Brain pericyte (primary cell): ENCODE measurements at places on chromosomes 1 and 21.

GRCh38 chr21:42379426-42380215 lies 13.3 kb upstream of the TFF1 start:
- DNase-seq: no peak

DNA sequence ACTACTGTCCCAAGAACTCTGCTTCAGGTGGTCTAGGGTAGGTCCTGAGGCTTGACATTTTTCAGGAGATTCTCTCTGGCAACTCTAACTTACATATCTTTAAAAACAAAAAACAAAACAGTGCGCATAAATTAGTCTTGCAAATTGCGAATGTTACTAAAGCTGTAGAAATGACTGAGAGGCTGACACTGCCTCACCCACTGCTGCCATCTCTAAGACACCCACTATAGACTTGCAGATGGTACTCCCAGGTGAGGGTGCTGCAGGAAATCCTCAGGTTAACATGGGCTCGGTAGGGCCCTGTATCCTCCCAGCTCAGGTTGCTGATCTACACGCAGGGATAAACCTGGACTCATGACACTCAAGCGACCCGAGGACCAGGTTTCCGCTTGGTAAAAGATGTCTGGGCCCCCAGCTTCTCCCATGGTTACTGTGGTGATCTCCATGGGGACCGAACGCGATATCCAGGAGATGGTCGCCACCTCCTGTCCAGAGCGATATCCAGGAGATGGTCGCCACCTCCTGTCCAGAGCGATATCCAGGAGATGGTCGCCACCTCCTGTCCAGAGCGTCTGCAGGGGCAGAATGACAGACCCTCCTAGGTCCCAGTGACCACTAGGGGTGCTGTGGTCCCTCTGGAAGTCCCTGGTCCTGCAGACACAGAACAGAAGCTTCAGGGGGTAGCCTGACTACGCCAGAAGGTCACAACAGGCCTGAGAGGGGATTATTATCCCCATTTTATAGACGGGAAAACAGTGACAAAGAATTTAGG lies 16.2 kb upstream of the LY9 start:
- no peak for DNase-seq

DNA sequence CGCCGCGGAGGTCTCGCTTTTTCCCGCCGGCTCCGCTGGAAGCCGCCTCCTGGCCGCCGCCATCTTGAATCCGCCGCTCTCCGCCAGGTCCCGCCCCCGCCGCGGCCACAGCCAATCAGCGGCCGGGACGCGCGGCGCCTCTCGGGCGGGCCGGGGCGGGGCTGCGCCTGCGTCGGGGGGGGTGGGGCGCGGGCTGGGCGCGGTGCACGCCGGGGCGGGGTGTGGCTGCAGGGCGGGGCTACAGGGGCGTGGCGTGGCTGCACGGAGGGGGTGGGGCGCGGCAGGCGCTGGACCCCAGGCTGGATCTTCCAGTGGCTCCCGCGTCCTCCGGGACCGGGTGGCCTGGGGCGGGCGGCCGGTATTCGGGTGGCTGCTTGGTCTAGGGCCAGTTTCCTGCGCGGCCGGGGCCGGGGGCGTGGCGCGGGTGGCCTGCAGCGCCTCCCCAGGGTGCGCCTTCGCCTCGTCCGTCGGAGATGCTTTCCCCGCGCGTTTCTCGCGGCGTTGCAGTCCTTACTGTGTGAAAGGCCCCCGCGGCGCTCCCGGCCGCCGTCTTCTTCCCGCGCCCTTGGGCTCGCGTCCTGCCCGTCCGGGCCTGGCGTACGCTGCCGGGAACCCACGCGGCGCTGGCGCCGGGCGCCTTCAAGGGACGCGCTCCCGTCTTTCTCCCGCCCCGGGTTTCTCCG lies 575 bp downstream of the PCNT start:
- no peak for DNase-seq

DNA sequence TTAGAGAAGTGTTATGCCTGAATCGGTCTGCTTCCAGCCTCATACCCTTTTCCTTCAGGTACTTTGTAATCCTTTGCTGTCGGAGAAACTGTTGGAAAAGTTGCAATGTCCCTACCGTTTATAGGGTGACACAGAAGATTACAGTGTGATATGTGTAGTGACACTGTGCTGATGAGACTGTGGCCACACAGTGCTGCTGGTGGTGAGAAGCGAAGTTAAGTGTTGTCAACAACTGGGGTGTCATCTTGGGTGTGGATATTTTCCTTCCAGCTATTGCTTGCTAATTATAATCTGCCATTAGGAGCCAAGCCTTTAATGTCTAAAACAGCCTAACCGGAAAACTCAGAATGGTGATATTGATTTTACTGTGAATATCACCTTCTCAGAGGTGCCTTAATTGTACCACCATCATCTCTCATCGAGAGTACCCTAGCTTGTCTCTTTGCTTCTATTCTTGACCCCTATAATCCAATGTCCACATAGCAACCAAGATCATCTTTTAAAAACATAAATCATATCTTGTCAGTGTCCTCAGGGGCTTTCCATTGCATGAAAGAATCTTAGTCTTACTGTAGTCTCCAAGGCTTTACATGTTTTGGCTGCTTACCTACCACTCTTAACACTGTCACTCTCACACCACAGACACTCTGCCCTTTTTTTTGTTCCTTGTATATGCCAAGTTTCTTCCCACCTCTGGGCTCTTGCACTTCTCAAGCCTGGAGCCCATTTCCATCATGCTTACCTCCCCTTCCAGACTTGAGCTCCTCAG lies 89.4 kb upstream of the PGD start:
- DNase-seq: no peak

GRCh38 chr1:99777752-99778151 lies 11.3 kb upstream of the FRRS1 start:
- DNase-seq: no peak

DNA sequence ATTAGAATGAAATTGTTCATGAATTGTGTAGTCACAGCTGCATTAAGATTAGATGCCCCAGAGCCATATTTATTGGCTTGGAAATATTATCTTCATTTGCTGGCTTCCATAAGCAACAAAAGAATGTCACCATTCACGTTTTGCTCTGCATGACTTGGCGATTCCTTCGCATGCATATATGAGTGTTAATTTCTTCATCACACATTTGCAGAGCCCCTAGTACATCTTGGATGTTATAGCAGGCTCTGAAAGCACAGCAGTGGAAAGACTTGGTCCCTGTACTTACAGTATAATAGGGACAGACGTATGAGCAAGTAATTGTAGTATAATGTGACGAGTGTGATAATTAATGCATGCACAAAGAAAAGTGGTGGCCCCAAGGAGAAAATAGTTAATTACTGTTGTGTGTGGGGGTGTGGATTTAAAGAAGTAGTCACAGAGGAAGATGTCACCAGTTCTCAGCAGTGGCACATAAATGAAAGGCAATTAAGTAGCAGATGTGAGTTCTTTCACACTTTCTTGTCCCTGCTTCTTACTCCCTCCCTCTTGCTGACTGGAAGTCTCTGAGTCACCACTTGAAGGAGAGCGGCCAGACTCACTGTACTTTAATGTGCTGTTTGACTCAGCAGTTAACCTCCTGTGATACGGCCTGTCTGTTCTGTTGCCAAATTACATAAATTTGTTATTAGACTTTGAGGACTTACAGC lies 21.0 kb downstream of the S100A10 start:
- no peak for DNase-seq

DNA sequence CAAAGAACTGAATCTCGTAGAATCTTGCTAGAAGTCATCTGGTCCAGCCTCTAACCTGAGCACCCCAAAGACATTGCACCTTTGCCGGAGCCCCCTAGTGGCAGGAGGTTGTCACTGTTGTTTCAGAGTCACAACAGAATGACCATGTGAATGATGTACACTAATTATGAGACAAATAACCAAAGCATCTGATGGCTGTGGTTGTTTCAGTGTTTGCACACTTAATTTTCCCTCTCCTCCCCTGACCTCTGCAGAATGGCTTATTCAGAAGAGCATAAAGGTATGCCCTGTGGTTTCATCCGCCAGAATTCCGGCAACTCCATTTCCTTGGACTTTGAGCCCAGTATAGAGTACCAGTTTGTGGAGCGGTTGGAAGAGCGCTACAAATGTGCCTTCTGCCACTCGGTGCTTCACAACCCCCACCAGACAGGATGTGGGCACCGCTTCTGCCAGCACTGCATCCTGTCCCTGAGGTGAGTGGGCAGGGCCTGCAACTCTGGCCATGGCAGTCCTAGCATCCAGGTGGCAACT lies 26.4 kb downstream of the TRAF5 start:
- DNase-seq: no peak

GRCh38 chr1:218482683-218483082 lies 137.5 kb downstream of the TGFB2 start:
- no peak for DNase-seq

GRCh38 chr1:27650171-27650538 lies 15.2 kb upstream of the FGR start:
- no peak for DNase-seq

DNA sequence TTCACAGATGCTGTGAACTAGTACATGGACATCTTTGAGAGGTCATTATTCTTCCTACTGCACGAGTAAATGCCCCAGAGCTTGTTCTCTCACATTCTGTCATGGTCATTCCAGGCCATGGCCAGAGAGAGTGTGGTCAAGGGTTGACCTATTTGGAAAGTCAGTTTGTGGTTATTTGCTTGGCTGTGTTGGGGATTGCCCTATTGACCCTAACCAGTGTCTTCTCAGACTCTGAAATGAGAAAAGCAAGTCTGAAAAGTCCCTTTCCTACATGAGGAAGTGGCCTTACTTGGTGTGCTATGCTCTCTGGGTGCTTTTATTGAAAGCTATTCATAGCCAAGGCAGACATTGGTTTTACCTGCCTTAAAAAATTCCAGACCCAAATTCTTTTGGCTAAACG lies 26.6 kb downstream of the CLIC6 start:
- DNase-seq: no peak

DNA sequence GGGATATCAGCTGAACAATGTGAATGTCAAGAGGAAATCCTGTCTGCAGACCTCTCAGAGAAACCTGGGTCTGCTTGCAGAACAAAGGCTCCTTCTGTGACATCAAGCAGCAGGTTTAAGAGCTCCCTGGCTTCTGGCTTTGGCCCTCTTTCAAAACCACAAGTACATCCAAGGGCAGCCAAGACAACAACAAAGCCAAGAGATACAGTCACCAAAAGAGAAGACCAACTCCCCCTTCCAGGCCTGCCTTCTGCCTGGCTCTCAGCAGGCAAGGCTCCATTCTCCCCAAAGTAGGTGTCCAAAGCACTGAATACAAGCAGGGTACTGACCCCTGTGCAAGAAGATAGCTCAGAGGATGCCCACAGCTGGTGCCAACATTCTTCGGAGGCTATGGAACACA lies 11.5 kb downstream of the BCAR3 start:
- DNase-seq: no peak

DNA sequence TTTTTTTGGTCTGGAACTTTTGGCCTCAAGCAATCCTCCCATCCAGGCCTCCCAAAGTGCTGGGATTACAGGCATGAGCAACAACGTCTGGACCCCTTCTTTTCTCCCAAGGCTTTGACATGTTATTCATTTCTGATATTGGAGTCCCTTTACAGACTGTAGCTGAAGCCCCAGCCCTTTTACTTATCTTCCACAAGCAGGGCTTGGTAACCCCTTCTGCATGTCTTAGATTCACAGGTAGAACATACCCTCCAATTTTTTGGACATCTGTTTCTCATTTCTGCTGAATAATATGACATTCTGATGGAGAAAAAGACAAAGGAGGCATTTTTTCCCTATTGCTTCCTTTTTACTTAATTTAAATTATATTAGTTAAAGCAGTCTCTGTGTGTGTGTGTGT lies 39.2 kb upstream of the RGS21 start:
- DNase-seq: no peak

DNA sequence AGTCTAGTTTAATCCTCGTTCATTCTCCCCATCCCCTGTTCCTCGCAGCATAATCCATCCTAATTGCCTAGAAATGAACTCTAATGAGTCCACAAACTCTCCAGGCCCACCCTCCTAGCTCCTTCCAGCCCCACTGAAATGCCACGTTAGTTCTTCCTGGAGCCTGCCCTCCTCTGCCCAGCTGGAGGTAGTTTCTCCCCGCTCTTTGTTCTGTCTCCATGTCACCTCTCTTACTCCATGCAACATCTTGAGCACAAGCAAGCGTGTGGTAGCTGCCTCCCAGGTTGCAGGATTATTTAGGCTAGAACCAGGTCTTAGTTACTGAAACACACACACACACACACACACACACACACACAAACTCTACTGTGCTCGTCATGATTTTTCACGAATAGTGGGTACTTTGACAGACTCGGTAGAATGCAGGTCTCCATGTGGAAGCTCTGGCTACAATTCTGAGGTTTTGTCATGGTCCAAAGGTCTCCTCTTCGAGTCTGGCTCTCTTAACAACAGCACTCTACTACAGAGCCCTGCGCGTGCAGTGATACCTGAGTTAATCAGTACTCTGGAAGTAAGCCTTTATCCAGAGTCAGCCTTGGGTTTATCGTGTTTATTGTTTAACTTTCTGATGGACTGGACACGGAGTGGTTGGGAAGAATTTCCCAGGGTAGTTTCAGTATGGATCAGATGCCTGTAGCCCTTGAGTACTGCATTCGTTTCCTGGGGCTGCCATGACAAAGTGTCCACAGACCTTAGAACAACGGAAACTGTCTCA lies 27.5 kb downstream of the HUNK start:
- DNase-seq: no peak

DNA sequence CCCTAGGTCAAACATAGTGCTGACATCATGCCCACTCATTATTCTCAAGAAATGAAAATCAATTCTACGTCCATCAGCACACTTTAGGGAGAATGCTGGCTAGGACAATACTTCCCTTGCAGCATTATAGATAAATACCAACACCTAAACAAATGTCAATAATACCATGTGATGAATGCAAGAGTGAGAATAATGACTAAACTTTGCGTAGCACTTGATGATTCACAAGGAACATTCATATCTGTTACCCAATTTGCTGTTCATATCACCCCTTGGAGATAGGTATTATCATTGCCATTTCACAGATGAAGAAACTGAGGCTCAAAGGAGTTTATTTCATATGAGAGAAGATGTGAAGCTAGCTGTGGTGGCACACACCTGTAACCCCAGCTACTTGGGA lies 24.8 kb upstream of the EPS15 start:
- no peak for DNase-seq

DNA sequence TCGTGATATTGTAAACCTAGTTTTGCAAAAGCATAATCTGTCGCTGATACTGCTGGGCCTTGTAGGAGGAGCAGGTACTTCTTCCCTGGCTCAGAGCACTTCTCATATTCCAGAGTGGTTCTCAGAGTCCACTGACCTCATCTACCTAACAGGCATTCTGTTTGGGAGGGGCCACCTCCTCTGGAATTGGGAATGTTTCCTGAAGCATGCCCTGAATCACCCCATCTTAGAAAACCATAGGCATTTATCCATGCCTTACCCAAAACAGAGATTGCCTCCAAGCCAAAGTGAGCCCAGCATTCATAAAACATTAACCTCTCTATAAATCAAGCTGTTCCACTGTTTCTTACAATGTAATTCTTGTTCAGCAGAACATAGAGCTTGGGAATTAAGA lies 35.1 kb downstream of the SLC44A3 start:
- no peak for DNase-seq

DNA sequence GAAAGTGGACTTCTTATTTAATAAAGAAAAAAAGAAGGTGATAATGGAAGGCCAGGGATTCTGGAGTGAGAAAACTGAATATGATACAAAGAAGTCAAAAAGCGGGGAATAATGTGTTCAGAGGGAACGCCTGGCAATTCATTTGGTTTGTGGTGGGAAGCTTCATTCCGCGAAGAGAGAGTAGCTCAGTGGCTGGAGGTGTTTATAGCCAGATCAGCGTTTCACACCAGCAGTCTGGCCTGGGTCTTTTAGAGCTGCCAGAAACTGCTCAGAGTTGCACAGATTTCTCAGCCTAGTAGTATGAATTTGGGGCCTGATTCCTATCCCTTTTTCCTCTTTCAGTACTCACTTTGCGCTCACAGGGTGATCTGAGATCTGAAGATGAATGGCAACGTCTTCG lies 67.8 kb upstream of the IPO9 start:
- no peak for DNase-seq
